ENCODE measurements at places on chromosomes 13 and 19.

- no peak for DNase-seq
Measured at GRCh38 chr13:21688056-21688455, 17.2 kb downstream of the FGF9 start.

GRCh38 chr19:37655301-37655688 is at the start of gene ZFP30:
Gene ZFP30 (minus strand): TSS chr19:37655465. CDS start chr19:37647822, 7,643 bp downstream.
- peak; percentile 87 for DNase-seq

DNA sequence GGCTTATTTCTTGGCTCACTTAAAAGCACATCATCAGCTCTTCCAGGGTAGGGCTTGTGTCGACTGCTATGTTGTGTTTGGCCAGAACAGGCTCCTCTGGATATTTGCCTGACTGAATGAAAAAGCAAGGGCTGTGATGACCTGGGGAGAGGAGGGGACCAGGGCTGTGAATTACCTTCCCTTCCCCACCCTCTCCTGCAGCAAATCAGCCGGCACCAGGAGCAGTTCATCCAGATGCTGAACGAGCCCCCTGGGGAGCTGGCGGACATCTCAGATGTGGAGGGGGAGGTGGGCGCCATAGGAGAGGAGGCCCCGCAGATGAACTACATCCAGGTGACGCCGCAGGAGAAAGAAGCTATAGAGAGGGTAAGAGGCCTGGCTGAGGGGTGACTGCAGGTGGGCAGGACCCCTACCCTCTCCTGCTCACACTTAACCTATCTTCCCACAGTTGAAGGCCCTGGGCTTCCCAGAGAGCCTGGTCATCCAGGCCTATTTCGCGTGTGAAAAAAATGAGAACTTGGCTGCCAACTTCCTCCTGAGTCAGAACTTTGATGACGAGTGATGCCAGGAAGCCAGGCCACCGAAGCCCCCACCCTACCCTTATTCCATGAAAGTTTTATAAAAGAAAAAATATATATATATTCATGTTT is 4.4 kb downstream of the GADD45GIP1 start:
- DNase-seq = no peak

DNA sequence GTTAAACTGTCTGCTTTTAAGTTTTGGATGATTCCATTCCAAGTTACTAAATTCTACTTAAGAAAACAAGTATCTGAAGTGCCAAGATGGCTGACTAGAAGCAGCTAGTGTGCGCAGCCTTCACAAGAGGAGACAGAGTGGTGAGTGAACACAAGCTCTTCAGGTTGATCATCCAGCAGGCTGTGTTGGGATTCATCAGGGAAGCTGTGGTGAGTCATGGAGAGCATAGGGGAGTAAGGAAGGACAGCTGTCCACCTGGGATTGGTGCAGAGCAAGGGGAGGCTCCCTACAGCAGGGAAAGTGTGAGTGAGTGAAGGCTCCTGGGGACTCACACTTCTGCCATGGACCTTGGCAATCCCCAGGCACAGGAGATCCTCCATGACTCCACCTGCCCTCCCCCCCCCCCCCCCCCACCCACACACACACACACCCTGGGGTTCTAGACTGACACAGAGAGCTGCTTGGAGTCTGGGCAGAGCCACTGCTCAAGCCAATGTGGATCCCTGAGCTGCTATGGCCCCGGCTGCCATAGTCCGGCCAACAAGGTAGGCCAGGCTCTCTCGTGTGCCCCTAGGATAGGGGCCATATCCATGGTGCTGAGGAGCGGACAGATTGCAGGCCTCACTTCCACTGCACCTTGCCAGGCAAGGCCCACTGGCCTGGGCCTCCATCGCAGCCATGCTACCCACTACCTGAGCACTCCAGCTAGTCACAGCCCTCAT is 23.5 kb downstream of the SLC25A15 start:
- no peak for DNase-seq

GRCh38 chr19:11710313-11710712 is 28.4 kb downstream of the ZNF823 start:
- DNase-seq = no peak

DNA sequence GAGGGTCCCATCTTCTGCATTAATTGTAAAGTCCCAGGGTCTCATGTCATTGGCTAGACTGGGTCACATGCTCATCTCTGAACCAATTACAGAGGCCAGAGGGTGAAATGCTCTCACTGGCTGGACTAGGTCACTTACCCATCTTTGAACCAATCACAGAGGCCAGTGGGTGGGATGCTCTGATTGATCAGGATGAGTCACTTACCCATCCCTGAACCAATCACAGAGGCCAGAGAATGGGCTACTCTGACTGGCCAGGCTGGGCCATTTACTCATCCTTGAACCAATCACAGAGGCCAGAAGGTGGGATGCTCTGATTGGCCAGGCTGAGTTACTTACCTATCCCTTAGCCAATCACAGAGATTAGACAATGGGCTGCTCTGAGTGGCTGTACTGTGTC is 5.3 kb downstream of the MISP start:
- no peak for DNase-seq

DNA sequence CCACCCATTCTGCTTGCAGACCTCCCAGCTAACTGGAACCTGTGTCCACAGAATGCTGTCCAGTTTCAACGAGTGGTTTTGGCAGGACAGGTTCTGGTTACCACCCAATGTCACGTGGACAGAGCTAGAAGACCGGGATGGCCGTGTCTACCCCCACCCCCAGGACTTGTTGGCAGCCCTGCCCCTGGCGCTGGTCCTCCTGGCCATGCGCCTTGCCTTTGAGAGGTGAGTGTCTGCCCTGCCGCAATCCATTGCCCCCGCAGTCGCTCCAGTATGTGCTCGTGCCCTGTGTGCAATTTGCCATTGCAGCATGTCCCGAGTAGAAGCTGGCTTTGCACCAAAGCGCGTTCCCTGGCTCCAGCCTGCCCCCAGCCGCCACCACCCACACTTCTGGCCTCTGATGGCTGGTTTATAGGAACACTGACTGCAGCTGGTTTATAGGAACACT is 41.9 kb downstream of the CERS4 start:
- DNase-seq = no peak

DNA sequence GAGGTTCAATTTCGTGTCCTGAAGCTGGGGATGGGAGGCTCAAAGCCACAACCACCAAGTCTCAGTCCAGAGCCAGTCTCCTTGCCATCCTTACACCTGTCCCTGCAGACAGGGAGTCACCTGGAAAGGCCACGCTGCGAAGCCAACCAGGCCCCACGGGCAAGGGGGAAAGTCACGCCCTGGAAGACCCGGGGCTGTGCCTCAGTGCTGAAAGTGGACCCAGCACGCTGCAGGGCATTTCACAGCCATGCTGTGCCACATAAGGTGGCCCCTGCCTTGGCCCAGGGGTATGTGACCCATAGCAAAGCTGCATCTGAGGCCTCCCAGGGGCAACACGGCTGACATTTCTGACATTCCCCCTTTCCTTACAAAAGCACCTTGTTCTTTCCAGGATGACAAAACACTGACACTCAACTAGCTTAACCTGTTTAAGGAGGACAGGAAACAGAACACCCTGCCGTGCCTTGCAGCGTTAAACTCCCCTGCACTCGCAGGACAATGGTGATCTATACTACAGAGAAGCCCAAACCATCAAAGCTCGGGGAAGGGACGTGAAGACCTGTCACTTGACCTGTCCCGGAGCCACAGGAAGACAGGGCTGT is 14.8 kb downstream of the CHERP start:
- no peak for DNase-seq

DNA sequence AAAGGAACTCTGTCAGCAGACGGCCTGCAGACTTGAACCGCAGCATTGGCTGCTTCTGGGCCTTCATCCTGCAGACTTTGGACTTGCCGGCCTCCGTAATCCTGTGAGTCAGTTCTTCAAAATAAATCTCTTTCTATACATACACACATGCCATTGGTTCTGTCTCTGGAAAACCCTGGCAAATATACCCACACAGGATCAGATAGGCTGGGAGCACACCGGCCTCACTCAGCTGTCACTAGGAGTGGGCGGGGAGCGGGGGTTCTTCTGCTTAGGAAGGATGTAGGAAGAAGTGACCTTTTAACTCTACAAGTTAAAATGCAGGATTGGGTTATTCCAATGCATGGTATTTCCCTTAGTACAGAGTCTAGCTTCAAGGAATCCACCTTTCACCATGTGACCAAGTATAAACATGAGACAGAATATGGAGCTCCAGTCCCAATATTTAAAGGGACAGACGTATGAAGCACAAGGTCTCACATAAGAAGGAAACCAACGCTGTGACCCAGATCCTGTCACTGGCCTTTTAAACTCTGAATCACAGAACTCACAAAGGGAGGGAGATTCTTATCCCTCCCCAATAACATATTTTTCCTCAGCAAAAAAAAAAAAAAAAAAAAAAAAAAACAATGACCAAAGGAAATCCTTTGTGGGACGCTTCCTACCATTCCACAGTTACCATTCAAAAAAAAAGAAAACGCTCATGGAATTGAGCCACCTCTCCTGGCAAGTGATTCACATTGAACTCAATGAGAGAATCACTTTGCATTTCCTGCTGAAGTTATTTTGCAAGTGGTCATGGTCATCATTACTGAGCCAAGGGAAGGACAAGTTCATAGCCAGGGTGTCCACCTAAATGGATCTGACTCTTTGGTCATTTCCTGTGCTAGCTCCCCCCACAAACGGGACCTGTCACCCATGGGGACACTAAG is 352.9 kb downstream of the FOXO1 start:
- no peak for DNase-seq

- DNase-seq = no peak
Measured at GRCh38 chr19:2039089-2039958, 11.7 kb downstream of the MKNK2 start.

GRCh38 chr19:40247178-40247577 is 20.7 kb upstream of the CCNP start:
- no peak for DNase-seq

DNA sequence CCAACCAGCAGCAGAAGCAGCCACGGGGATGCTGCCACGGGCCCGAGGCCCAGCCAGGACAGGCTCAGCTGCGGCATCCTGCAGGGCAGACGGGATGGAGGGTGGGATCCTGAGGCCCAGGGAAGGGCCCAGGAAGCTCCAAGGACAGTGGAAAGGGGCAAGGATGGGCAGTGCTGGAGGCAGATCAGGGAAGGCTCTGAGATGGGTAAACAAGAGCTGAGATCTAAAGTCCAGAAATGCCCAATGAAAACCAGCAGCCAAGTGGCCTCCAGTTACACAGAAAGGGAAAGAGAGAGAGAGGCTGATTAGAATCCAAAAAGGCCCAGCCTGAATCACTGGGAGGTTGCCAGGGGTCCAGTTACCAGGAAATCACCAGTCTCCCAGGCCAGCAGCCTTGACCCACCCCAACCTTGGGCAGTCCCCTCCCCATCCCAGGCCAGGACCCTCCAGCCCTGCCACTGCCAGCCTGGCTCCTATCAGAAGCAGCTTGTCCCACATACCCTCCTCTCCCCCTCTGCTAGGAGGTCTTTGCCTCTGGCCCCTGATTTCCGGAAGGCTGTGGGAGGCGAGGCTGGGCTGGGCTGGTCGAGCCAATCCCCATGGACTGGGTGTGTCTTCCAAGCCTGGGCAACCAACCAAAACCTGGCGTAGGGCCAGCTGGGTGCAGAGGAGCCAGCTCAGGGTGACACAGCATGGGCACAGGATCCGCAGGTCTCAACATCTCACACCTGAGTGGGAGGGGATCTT is at the start of gene CYP4F11:
Gene CYP4F11 (minus strand): TSS at position 198 of the 747 bp plus-strand sequence. CDS start 121 bp downstream, at position 77.
- DNase-seq = no peak

DNA sequence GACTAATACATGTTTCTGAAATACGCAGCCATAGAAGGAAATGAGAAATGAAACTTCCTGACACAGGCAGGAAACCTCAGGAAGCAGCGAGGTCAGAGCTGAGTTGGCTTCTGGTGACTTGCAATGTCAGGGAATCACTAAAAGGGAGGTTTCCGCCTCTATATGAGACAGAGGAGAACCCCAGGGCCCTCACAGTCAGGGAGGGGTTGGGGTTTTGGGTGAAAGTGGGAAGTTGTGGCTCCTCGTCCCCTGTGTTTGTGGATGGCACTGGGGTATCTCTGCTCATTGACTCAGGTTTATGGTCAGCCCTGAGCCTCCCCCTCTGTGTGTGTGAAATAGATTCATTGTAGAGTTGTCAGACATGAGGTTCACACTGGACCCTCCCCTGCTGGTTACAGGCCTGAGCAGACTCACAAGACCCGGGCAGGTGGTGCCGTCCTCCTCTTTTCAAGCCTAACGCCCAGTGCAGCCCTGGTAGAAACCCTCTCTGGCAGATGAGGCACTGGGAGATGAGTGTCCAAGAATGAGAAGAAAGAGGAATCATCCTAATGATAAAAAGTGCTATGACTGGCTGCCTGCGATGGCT is 5.5 kb upstream of the LILRA6 start:
- DNase-seq = no peak

DNA sequence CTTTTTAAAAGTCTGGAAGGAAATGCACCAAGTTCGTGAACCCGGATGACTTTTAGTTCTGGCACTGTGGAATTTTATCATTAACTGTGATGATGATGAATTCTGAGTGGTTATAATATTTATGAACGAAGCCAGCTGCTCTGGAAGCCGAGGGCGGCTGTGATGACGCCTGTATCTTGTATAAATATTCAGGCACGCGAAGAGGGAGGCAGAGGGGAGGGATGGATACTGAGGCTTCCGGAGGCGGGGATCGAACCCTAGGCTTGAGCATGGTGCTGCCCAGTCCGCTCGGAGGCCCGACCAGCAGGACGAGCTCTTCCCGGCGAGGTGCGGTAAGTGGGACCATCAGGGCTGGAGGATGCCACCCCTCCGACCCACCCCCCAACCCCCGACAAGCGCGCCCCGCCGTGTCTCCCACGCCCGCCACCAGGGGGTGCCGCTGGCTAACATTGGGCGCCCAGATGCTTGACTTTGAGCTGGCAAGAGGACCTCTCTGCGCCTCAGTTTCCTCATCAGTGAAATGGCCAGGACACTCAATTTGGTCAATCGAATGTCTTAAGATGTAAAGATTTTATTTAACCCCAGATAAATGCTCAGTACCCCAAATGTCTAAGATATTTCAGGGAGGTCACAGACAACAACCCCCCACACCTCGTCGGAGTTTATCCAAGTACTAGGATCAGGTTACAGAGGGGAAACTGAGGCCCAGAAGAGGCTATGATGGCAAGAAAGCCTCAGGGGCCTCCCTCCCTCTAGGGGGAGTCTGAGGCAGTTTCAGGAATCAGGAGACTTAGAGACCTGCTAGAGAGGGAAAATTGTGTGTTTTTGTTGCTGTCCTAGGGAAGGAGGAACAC is 4.5 kb upstream of the RAB3A start:
- peak; percentile 8 for DNase-seq

- no peak for DNase-seq
Measured at GRCh38 chr13:27979765-27980279, 8.7 kb downstream of the URAD start.

GRCh38 chr19:19056636-19057275 is 7.0 kb upstream of the SLC25A42 start:
- DNase-seq = no peak

- DNase-seq = peak; percentile 34
Measured at GRCh38 chr13:67139551-67139950, 90.6 kb downstream of the PCDH9 start.

GRCh38 chr19:55216461-55217198 is 7.3 kb upstream of the PTPRH start:
- peak; percentile 96 for DNase-seq
